ENCODE measurements at places on chromosomes 4 and X.

- DNase-seq, result no peak
Observed at GRCh38 chr4:3715855-3716630, 50.1 kb upstream of the ADRA2C start.

- peak; percentile 23 for DNase-seq
Observed at GRCh38 chrX:69158166-69158980, 6.9 kb downstream of the PJA1 start.

GRCh38 chr4:55458164-55458563 lies 62.4 kb downstream of the TMEM165 start:
- no peak for DNase-seq

DNA sequence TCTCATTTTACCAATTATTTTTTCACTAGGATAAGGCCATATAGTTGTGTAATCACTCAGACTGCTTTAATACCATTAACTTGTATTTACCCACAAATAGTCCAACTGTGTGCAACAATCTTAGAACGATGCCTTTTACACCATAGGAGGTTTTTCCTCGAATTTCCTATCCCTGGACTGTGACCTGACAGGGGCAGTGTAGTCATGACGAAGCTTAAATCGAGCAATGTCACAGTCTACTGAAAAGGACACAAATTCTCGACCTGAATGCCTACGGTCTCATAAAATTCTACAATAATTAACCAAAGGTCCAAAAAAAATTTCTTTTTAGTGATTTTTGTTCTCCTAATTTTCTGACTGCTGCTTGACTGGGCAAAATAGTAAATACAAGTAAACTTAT lies 208.9 kb downstream of the ADAMTS3 start:
- DNase-seq, result no peak

GRCh38 chr4:149933883-149934282 lies 118.2 kb upstream of the IQCM start:
- DNase-seq, result no peak

GRCh38 chr4:1271686-1272085 lies 18.0 kb upstream of the MAEA start:
- no peak for DNase-seq

DNA sequence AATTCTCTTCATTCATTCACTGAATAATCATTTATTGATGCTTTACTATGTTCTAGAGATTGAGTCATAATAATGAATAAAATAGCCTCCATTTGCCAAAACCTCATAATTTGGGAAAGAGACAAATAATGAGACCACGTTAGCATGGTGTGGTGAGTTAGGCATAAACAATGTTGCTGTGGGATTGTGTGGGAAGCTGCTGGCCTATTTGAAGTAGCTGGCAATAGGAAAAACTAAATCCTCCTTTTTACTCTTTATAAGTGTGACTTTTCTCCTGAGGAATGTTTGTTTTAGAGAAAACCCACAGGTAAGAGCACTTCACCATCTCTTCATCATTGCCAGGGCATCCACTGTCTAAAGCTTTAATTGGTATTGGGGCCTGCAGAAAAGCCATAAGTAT lies 95.3 kb downstream of the AREG start:
- no peak for DNase-seq

DNA sequence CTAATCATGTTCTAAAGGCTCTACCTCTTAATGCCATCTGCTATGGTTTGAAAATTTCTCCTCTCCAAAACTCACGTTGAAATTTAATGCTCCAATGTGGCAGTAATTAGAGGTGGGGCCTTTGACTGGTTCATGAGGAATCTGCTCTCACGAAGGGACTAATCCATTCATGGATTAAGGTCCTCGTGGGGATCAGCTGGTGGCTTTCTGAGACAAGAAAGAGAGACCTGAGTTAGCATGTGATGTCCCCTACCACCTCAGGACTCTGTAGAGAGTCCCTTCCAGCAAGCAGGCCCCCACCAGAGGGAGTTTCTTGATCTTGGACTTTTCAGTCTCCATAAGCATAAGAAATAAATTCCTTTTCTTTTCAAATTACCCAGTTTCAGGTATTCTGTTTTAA lies 65.3 kb downstream of the WDFY3 start:
- no peak for DNase-seq

GRCh38 chrX:40147971-40148370 lies 50.2 kb upstream of the BCOR start:
- DNase-seq, result no peak

- DNase-seq, result no peak
Observed at GRCh38 chr4:139556071-139556723, at the start of gene SETD7. Gene SETD7, minus strand, starts transcription at chr4:139556219. Its CDS starts 82 bp downstream, at chr4:139556137.

DNA sequence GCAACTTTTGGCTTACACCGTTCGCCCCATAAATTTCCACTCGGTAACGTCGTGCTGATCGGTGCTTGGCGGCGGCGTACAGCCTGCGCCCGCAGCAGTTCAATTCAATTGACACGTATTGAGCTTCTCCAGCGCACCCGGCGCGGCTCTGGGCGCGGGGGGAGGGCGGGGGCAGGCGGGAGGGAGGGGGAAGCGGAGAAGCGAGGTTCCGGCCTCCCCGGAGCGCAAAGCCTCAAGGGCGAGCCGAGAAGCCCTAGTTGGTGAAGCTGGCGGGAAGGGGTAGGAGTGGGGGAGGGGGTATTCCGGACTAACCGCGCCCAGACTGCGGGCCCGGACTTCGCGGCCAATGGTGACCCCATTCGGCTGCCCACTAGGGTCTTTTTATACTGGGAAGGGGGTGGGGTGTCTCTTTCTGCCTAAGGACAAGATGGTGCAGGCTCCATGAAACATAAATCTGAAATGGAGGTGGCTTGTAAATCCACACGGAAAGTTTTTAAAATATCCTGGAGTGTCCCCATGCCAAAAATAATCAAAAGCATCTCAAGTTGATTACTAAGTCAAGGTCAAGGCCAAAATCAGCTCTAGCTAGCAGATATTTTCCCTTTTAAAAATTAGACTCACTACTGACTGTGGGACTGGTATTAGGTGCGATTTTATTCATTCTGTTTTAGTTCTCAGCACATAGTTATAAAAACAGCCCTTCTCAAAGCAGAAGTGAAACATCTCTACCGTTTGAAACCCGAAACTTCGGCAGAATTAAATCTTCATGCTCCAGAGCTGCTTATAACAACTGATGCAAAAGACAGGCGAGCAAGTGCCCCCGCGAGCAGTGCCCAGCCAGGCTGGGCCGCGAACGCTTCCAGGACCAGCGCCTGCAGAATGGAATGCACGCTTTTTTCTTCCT lies 1.5 kb upstream of the BCOR start:
- no peak for DNase-seq

DNA sequence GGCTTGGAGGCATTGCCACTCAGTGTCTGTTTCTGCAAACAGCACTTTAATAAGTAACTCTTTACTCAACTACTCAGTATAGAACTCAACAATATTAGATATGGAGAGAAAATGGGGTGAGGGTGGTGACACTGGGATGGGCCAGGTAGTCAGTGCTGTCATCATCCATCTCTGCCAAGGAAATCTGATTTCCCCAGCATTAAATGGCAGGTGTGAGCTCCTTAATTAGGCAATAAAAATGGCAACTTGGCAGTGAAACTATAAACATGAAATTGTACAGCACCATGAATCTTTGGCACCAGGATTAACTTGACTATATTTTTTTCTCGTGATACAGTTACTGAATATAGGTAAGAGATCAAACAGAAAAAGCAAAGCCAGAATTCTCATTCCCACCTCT lies 146.2 kb downstream of the GLRA2 start:
- no peak for DNase-seq

- DNase-seq, result no peak
Observed at GRCh38 chr4:148565801-148566200, 123.6 kb upstream of the NR3C2 start.

GRCh38 chrX:5683996-5684395 lies 544.7 kb downstream of the NLGN4X start:
- no peak for DNase-seq

- DNase-seq, result no peak
Observed at GRCh38 chr4:158322109-158322508, 111.8 kb downstream of the TMEM144 start.

- peak; percentile 3 for DNase-seq
Observed at GRCh38 chrX:2962381-2962780, 33.2 kb upstream of the ARSD start.

Measured in HepG2 (cell line).